ENCODE measurements at places on chromosomes 3 and 15.
A peak's percentile ranks its signal among the peaks of the same experiment; 100 is the strongest.

GRCh38 chr15:55237219-55238130, 40.7 kb upstream of the RSL24D1 start:
- no peak for DNase-seq

- DNase-seq = no peak
Measured at GRCh38 chr3:71926262-71926600, 141.3 kb upstream of the PROK2 start.

DNA sequence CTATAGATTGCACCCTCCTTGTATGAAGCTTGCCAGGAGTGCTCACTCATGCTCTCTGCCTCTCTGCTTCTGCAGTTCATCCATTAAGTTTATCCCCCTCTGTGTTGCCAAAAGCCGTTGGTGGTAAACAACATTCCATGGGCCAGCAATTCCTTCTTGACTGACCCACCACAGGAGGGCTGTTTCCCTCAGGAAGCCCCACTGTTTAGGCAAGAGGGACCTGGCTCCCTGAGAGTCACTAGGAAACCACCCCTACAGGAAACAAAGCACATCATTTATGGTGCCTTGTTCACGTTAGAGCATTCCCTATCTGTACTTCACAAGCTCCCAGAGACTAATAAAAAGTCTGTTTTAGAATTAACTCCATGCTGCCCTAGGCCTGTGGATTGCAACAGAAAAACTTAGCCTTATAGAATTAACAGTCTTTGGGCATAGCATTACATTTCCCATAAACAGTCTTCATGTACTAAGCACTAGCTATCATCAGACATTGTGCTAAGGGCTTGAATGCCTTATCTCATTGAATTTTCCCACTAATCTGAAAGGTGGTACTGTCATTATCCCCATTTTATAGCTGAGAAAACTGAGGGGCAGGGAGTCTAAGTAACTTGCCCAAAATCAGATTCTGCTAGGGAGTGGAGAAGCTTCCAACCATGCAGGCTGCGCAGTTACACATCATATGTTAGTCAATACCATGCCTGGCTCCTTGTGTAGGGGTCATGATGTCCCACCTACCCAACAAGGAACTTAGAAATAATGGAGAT, 149.9 kb downstream of the SHQ1 start:
- no peak for DNase-seq

GRCh38 chr3:29773481-29773880, 492.6 kb downstream of the RBMS3 start:
- DNase-seq = no peak

- DNase-seq = no peak
Measured at GRCh38 chr15:90174140-90174875, 26.8 kb upstream of the SEMA4B start.

- peak; percentile 34 for DNase-seq
Measured at GRCh38 chr3:66816090-66816761, 181.9 kb upstream of the KBTBD8 start.

DNA sequence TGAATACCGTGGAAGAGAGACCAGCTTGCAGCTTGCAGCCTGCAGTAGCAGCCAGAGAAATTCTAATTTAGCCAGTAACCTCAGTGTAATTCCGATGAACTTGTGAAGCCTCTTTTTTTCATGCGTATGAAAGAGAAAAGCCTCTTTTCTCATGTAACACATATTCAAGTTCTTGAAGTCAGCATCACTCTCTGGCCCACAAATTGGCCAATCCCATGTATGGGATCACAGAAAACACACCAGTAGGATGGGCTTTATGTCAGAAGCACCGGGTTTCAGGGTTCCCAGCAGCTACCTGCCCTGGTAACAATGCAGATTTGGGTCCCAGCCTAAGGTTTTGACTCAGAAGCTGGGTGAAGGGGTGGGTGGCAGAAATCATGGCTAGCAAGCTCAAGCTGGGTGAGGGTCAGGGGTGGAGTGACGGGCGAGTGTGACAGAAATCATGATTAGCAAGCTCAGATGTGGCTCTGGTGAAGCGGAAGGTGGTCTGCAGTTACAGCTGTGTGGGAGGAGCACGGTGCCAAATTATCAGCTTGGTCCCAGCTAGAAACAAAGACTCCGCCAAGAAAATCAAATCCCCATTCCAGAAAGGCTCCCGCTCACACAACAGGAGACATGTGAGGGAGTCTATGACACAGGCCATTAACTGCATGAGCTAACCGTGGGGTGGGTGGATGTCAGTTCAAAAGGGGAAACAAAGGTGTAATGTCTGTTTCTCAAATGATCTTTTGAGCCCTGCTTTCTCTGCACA, 86.6 kb downstream of the SNRK start:
- no peak for DNase-seq

- DNase-seq = no peak
Measured at GRCh38 chr15:96306321-96306720, 24.2 kb upstream of the NR2F2 start.

GRCh38 chr15:44286814-44287452, 1.6 kb upstream of the GOLM2 start:
- no peak for DNase-seq

GRCh38 chr3:188752850-188753249, 418.9 kb upstream of the TPRG1 start:
- DNase-seq = no peak

- DNase-seq = no peak
Measured at GRCh38 chr3:100875239-100875638, 118.0 kb downstream of the ABI3BP start.

- no peak for DNase-seq
Measured at GRCh38 chr3:171833789-171834460, 9.2 kb upstream of the TMEM212 start.

DNA sequence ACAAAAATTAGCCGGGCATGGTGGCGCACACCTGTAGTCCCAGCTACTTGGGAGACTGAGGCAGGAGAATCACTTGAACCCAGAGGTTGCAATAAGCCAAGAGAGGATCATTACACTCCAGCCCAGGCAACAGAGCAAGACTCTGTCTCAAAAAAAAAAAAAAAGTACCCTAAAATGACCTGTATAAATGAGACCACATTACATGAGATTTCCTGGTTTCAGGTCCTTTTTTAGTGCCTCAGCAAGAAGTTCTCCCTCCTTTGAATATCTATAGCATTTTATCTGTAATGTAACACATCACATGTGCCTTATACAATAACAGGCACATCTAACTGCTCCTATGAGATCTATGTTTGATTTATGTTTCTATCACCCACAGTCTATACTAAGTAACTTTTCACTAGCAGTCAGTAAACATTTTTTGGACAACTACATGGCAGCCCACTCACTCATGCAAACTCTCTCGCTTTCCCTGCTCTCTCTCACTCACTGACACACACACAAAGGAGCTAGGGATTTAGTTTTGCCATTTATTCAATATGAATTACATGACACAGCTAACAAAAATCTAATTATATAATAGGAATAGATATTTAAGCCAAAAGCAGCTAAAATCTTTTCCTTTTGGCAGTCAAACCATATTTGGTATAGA, 34.1 kb downstream of the ADAM10 start:
- no peak for DNase-seq

DNA sequence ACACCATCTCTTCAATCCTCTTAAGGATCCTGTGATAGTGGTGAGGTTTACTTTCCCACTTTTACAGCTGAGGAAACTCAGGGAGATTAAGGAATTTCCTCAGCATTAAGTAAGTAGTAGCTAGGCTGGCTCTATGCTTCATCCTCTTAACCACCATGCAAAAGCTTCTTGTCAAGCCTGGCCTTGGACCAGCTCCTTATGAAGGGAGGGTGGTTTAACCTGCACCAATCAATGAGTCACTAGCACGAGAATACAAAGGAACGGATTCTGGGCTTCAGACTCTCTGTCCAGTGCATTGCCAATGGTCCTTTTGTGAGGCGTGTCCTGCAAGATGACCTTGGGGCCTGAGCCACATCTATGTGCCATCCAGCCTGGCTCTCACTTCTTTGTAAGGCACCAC, 202.0 kb upstream of the CFAP20DC start:
- no peak for DNase-seq

GRCh38 chr3:133058243-133058642, 20.1 kb downstream of the TMEM108 start:
- DNase-seq = no peak

- no peak for DNase-seq
Measured at GRCh38 chr15:57849317-57849716, 142.8 kb downstream of the POLR2M start.
